ENCODE measurements at places on chromosomes 5 and 9. TPM values are rescaled to one million over a fixed set of nuclear protein-coding genes. Genes with fewer than 3 reads are reported as not detected.

DNA sequence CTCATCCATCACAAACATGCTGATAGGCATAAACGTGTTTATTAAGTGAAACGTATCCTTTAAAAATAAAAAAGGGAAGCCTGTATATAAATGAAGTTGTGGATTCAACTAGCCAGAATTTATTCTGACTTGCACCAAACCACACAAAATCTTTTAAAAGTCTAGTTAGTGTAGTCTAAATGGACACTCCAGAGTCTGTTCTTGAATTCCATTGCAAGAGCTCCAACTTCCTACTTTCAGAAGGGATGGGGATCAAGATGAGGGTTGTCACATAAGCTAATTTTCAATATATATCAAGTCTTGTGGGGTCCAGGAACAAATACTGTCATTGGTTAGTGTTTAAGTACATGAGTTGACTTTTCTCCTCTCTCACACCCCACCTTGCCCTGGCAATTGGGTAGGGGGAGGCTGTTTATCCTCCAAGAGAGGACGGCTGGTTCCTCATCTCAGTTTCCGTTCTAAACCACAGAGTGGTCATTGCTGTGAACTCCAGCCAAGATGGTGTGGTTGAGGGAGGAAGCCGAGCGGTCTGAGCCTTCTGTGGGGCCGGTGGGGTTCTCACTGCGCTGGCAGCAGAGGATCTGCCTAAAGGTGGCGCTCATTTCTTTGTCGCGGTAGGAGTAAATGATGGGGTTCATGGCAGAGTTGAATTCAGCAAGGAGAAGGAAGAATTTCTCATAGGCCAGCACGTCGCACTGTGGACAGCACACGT, 163.2 kb downstream of the LPAR1 start:
- no peaks in the 10 kb centered on the region for H3K27me3 ChIP-seq
- no peak overlapping the region for H3K27ac ChIP-seq
- H3K4me1 ChIP-seq = no peaks in the 10 kb centered on the region

The CDK9 gene
- 87.5 TPM for total RNA-seq

GRCh38 chr9:37904445-37905130, 661 bp upstream of the SLC25A51 start:
- no peaks in the 10 kb centered on the region for H3K4me1 ChIP-seq
- no peak for DNase-seq
- H3K36me3 ChIP-seq = no peaks in the 10 kb centered on the region
- peaks cover 3% of the 10 kb centered on the region for H3K27me3 ChIP-seq
- H3K27ac ChIP-seq = no peak overlapping the region
- peak overlapping the region; percentile 83 for H3K4me3 ChIP-seq

The CDH6 gene
- 1.4 TPM for total RNA-seq

The FOXD1 gene
- total RNA-seq = 0.73 TPM

GRCh38 chr9:107118863-107119624, 164.0 kb upstream of the RAD23B start:
- H3K4me1 ChIP-seq = no peaks in the 10 kb centered on the region
- no peak for DNase-seq
- H3K27ac ChIP-seq = no peak overlapping the region
- no peak overlapping the region for H3K4me3 ChIP-seq
- no peaks in the 10 kb centered on the region for H3K27me3 ChIP-seq
- H3K36me3 ChIP-seq = no peaks in the 10 kb centered on the region

The FAT2 gene
- total RNA-seq = 0.30 TPM

DNA sequence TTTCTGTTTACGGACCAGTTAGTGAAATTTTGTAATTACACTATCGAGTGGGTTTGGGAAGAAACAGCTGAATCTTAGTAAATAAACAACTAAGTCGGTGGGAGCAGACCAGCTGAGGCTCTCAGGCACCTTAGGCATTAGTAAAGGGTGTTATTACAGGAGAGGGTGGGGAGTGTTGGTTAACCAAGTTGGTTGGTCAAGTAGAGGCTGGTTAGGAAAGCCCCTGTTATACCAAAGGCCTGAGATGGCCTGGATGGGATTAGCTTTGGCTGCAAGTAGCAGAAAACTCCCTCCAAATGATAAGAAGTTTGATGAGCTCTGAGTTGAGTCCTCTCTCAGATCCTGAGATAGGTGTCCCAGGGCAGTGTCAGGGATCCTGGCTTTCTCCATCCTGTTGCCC, 81.3 kb downstream of the PPARGC1B start:
- peaks cover 2% of the 10 kb centered on the region for H3K4me1 ChIP-seq
- no peak overlapping the region for H3K4me3 ChIP-seq
- H3K27ac ChIP-seq = no peak overlapping the region
- H3K27me3 ChIP-seq = no peaks in the 10 kb centered on the region

DNA sequence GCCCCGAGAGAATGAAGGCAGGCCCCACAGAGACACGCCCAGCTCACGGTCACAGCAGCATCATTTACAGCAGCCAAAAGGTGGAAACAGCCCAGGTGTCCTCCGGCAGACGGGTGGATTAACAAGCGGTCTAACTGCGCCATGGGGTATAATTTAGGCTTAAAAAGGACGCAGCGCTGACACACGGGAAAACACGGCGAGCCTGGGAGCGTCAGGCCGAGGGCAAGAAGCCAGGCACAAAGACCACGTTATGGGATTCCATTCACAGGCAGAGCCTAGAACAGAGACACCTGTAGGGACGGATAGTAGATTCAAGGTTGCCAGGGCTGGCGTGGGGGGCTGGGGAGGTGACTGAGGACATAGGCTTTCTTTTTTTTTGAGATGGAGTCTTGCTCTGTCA, 36.9 kb upstream of the TMEM250 start:
- no peak overlapping the region for H3K27ac ChIP-seq
- H3K27me3 ChIP-seq = peaks cover 2% of the 10 kb centered on the region
- no peak for DNase-seq
- H3K36me3 ChIP-seq = no peaks in the 10 kb centered on the region

The CMBL gene
- total RNA-seq = 30.9 TPM

- H3K4me3 ChIP-seq = no peak overlapping the region
- no peak overlapping the region for H3K27ac ChIP-seq
- no peaks in the 10 kb centered on the region for H3K4me1 ChIP-seq
- no peaks in the 10 kb centered on the region for H3K27me3 ChIP-seq
- DNase-seq = no peak
Measured at GRCh38 chr9:87657190-87657589, 68.7 kb upstream of the CTSL start.

The IRX2 gene
- 47.5 TPM for total RNA-seq

The HK3 gene
- not detected for total RNA-seq

DNA sequence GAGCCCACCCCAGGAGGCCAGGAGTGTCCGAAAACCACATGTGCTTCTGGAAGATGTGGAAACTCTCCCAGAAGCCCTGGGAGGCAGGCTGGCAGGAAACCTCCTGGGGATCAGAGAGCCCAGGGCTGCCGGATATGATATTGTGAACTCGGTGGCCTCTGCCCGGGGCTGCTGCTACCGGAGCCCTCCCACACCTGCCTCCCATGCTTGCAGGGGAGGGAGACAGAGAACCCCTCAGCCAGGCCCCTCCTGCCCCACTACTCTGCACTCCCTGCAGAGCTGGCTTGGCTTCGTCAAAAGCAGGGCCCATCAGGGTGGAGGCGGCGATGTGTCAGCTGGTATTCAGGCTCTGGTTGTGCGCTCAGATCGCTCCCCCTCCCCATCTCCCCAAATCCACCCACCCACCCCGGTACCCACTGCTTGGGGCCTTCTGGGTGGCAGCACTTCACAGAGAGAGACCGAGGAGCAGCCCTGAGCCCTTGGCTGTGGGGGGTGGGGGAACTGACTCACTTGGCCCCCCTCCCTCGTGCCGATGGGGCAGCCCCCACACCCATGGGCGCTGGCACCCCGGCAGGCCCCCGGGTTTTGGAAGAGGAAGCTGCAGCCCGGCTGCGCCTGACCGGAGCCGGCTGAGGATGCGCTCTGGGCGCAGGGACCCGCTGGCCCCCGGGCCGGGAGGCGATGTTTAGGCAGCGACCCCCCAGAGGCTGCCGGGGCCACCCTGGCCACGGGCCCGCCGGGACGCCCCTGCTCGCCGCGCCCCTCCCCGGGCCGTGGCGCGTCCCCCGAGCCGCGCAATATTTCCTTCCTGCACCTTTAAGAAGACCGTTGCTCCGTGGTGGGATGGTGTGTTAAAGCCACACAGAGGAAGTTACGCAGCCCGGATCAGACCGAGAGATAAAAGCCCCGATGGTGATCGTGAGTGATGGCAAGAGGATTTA, 786 bp upstream of the NTNG2 start:
- H3K36me3 ChIP-seq = no peaks in the 10 kb centered on the region
- DNase-seq = no peak
- peak overlapping the region; percentile 66 for H3K4me3 ChIP-seq
- H3K27ac ChIP-seq = no peak overlapping the region
- H3K27me3 ChIP-seq = peaks cover 54% of the 10 kb centered on the region

The FABP6 gene
- 3.6 TPM for total RNA-seq

DNA sequence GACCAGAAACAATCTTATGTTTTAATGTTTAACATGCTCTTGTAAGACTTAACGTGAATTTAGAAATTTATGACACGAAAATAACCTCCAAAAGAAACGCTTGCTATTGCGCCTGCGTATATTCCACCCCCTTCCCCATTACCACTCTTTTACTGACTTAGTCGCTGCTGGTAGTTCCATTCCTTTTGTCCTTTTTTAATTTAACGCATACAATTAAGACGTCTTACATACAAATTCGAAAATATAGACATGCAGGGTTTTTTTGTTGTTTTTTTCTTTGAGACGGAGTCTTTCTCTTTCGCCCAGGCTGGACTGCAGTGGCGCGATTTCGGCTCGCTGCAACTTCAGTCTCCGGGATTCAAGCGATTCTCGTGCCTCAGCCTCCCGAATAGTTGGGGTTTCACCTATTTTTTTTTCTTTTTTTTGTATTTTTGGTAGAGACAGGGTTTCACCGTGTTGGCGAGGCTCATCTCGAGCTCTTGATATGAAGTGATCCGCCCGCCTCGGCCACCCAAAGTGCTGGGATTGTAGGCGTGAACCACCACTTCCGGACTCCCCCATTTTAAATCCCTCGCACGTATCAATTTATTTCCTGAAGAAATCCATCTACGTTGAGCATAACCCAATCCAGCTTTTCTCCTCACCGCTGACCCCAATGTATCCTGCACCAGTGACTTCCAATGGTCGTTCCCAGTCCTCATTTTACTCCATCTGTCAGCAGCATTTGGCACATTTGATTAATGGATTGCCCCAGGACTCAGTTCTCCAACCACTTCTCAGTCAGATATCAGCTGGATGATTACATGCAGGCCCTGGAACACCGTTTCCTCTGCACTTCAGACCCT, 684 bp upstream of the MED7 start:
- H3K4me3 ChIP-seq = peak overlapping the region; percentile 91
- H3K4me1 ChIP-seq = no peaks in the 10 kb centered on the region
- no peaks in the 10 kb centered on the region for H3K27me3 ChIP-seq
- no peak for DNase-seq

- no peaks in the 10 kb centered on the region for H3K36me3 ChIP-seq
- no peaks in the 10 kb centered on the region for H3K27me3 ChIP-seq
- no peak overlapping the region for H3K27ac ChIP-seq
- no peak for DNase-seq
- no peak overlapping the region for H3K4me3 ChIP-seq
Measured at GRCh38 chr9:85224729-85225128, 517.0 kb downstream of the AGTPBP1 start.

DNA sequence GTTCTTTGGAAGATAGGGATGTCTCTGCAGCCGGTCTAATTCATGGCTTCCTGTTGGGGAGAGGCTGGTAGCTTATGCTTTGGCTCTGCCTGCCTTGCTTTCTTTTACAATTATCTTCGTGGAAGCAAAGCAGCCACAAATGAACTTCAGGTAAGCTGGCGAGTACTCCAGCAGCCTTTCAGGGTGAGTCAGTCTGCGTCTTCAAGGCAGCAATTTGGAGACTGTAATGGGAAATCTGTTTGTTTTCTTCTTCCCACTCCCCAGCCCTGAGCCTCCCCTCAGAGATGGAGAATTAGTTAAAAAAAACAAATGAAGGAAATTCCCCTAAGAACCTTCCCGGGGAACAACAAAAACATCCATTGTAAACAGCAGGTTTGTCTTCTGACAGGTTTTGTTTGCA, 100.1 kb downstream of the PSAT1 start:
- H3K27me3 ChIP-seq = no peaks in the 10 kb centered on the region
- H3K27ac ChIP-seq = no peak overlapping the region
- no peak for DNase-seq
- H3K4me1 ChIP-seq = peaks cover 23% of the 10 kb centered on the region
- no peak overlapping the region for H3K4me3 ChIP-seq

- no peak overlapping the region for H3K4me3 ChIP-seq
- H3K4me1 ChIP-seq = no peaks in the 10 kb centered on the region
- no peaks in the 10 kb centered on the region for H3K27me3 ChIP-seq
- no peak overlapping the region for H3K27ac ChIP-seq
Measured at GRCh38 chr9:3337515-3338225, 188.1 kb downstream of the RFX3 start.

The ARHGEF39 gene
- 18.6 TPM for total RNA-seq

DNA sequence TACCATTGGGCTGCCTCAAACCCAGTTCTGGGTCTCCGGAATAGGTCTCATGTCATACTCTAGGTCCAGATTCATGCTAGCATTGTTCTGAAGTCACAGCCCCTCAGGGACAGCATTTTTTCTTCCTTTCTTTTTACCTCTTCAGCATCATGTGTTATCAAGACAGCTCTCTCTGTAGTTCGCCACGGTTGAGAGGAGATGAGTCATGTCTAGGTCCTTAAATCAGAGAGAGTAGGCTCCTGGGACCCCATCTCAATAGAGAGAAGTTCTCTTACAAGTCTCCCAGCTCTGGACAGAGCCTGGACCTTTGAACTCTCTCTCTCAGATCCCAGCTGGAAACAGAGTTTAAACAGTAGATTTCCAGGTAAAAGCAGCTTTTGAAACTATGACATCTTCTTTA, 332.4 kb upstream of the CD180 start:
- H3K4me3 ChIP-seq = no peak overlapping the region
- H3K4me1 ChIP-seq = no peaks in the 10 kb centered on the region
- H3K27ac ChIP-seq = no peak overlapping the region
- no peak for DNase-seq
- no peaks in the 10 kb centered on the region for H3K36me3 ChIP-seq

The SPINK6 gene
- not detected for total RNA-seq

Measured in H1 (cell line).